ENCODE measurements at places on chromosomes 4 and X.

GRCh38 chrX:104008831-104009230 lies 4.7 kb downstream of the H2BW1 start:
- DNase-seq = no peak

DNA sequence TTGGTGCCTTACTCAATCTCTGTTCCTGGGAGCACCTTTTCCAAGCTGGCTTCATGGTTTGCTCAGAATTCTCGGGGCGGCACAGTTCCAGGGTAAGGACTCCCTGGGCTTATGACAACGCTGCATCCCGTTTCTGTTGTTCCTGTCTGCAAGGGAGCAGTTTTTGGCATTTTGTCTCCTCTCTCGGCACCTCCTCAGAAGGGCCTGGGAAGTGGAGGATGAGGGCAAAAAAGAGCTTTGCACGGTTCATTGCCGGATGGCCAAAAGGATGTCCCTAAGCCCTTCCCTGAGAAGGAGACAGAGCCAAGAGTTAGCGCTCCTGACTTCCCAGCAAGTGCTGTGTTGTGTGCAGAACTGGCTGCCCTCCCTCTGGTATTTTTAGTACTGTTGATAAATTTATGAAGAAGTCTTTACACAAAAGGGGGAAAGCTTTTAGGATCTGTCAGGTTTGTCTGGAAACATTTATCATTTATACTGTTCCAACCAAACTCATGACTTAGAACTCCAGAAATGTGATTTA lies 13.4 kb downstream of the SRD5A3 start:
- no peak for DNase-seq

- DNase-seq = no peak
These were observed 54.4 kb downstream of the VGLL1 start for GRCh38 chrX:136586386-136586785.

DNA sequence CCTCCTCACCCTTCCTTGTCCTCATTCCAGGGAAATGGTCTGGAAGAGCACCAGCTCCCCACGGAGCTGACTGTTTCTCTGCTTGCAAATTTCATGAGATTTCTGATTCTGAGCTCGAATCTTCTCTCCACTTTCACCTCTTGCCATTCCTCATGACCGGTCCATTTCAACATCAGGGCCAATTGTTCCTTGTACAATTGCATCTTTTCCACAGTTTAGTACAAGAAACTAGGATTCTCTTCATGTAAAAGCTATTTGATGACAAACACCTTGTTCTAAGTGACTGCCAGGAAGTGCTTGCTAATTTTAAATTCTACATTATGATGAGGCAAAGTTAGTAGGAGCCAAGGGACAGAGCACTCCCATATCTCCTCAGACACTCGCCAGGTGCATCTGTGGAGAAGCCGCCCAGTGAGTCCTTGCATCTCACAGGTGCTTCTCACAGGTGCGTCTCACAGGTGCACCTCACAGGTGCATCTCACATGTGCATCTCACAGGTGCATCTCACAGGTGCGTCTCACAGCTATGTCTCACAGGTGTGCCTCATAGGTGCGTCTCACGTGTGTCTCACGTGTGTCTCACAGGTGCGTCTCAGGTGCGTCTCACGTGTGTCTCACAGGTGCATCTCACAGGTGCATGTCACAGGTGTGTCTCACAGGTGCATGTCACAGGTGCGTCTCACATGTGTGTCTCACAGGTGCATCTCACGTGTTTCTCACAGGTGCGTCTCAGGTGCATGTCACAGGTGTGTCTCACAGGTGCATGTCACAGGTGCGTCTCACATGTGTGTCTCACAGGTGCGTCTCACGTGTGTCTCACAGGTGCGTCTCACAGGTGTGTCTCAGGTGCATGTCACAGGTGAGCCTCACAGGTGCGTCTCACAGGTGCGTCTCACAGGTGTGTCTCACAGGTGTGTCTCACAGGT lies 3.0 kb upstream of the PDE6B start:
- no peak for DNase-seq

DNA sequence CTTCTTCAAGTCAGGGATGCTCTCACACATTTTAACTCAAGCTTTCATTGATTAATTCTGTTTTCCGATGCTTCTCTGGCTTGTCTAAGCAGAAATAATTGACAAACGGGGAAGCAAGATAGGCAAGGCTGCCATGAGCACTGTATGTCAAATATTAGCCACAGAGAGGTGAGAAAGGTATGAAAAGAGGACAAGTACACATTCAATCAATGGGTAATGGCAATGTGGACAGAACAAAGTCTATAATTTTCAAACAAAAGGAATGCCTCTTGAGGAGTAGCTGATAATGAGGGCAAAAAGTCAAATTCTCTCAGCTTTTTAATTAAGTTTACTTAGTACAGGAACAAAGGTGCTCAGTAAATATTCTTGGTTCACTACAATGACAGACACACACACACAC lies 19.6 kb downstream of the COX7B2 start:
- DNase-seq = no peak

DNA sequence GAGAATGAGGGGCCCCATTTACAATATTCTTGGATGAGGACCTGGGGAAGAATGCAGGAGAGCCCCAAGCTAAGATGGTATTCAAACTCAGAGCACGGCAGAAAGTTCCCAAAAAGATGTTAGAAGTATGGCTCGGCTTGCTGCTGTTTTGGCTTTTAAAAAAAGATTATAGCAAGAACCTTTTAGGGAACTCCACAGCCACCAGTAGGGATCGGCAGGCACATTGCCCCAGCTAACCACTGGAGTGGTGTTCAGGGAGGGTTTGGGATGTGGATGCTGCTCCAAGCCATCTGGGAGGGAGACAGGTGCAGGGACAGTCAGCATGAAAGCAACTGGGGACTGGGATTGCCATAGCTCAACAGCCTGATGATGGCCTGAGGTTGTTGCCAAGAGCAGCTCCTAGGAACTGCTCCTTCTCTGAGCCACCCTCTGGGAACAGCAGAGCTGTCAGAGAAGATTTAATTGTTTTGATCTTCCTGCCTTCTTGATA lies 63.0 kb downstream of the SORBS2 start:
- no peak for DNase-seq

Data from HFFc6 (cell line).